ENCODE measurements at places on chromosomes 12 and 14. TPM values are rescaled to one million over a fixed set of nuclear protein-coding genes. Genes with fewer than 3 reads are reported as not detected.
A peak's percentile ranks its signal among the peaks of the same experiment; 100 is the strongest.

Gene TRHDE
- 25.8 TPM for polyA plus RNA-seq

GRCh38 chr14:32706721-32707519, 231.8 kb upstream of the NPAS3 start:
- DNase-seq: no peak

DNA sequence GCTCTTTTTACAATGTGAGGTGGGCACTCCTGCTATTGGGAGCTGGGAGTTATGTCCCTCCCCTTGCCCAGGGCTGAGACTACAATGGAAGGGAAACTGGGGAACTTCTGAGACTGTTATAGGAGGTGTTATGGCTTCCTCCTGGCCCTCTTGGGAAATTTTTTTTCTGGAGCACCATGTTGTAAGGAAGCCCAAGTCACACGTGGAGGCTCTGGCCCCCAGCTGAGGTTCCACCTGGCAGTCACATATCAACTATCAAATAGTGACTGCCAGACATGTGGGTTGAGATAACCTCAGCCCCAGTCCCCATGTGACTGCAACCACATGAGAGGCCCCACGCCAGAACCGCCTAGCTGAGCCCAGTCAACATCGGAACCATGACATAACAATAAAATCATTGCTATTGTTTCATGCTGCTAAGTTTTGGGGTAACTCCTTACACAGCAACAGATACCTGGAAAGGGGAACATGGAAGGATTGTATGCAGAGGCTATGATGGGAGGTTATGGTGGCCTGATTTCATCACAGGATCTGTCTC, 99.4 kb upstream of the NCOR2 start:
- DNase-seq: no peak

DNA sequence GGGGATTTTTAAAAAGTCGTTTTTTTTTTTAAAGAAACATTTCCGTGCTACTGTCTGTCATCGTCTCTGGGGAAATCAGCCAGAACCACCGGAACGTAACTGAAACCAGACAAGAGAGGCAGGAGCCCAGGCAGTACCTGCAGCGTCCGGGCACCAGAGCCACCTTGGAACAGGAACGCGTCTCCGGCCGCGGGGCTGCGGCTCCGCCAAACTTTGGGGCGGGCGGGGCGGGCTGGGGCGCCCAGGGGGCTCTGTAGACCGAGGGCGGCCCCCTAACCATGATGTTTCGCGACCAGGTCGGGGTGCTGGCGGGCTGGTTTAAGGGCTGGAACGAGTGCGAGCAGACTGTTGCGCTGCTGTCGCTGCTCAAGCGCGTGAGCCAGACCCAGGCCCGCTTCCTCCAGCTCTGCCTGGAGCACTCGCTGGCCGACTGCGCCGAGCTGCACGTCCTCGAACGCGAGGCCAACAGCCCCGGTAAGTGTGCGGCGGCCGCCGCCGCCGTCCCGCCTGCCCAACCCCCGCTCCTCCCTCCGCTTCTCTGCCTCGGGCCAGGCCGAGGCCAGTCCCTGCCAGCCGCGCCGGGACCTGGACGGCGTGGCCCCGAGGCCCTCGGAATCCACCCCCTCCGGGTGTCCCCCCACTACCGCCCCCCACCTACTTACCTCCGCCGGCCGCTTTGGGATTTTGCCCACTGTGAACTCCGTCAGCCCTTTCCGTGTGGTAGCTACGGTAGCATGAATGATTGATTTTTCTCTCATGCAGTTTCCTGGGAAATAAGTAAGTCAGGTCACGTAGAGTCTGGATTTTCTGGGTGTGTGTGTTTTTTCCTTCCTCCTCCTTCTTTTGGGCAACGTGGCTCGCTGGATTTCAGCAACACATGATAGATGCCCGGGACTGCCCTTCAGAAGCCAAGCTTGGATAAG, 972 bp downstream of the SAMD4A start:
- DNase-seq: peak; percentile 40

DNA sequence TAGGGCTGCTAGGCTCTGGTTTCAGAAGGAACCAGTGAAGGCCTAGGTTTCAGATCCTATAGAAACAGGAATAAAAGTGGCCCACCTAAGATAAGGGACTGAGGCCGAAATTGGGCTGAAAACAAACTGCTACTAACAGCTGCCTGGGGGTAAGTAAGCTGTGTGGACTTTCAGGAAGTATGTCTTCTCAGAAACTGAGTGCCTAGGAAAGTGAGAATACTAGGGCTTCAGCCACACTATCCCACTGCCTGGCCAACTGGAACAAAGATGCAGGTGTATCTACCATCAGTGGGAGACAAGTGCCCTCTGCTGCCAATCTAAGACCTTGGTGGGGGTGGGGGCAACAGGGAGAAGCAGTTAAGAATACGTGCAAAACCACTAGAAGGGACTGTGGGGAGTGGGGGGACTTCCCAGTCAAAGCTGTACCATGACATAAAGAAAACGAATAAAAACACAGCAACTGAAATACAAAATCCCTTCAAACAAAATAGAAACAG, 82.5 kb downstream of the MED13L start:
- DNase-seq: no peak

Measured in right renal cortex interstitium (tissue), 3 donors.